ENCODE measurements at places on chromosomes 7 and 10. TPM values are rescaled to one million over a fixed set of nuclear protein-coding genes. Genes with fewer than 3 reads are reported as not detected.

TSPAN12 gene
- 14.6 TPM for total RNA-seq

PPP1R3A gene
- total RNA-seq, result not detected

PNLIP gene
- not detected for total RNA-seq

NFE2L3 gene
- total RNA-seq, result 108 TPM

FOXK1 gene
- 67.1 TPM for total RNA-seq

ASB10 gene
- total RNA-seq, result not detected

CDC14C gene
- total RNA-seq, result 0.24 TPM

TCAF2 gene
- total RNA-seq, result 0.52 TPM

PTF1A gene
- not detected for total RNA-seq

DNA sequence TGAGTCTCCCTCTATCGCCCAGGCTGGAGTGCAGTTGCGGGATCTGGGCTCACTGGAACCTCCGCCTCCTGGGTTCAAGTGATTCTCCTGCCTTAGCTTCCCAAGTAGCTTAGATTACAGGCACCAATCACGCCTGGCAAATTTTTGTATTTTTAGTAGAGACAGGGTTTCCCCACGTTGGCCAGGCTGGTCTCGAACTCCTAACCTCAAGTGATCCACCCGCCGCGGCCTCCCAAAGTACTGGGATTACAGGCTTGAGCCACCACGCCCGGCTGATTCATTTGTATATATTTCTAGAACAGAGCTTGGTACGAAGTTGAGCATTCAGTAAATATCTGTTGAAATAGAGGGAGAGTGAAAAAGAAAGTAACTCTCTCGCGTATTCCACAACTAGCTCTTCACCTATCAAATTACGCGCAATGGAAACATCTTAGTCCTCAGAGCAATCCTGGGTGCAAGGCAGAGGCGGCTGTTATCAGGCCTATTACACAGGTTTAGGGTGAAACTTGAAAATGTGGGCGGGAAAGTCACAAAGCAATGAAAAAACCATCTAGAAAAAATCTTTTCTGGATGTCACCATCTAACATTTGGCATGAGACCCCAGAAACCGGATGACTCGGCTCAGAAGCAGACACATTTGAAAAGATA, 707 bp upstream of the GHITM start:
- DNase-seq, result peak; percentile 12

DNA sequence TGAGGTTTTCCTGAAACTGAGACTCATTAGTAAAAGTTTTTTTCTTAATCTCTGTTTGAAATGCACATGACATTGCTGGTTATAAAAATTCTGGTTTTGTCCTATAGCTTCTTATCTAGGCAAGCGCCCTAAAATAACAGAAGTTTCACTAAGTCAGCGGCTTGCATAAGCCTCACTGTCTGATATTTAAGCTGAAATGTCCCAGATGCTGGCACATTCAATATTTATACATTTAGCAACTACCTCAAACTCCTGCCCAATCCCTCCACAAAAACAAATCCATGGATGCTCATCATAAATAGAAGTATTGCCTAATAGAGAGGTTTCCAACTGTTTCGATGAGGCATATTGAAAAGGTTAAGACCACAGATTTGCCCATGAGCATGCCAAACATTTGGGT, 83.1 kb upstream of the EGR2 start:
- DNase-seq, result no peak

- DNase-seq, result no peak
Measured at GRCh38 chr10:88923520-88923919, 29.1 kb downstream of the ACTA2 start.

GRCh38 chr10:34581801-34582532, 233.1 kb downstream of the PARD3 start:
- DNase-seq, result no peak

DNA sequence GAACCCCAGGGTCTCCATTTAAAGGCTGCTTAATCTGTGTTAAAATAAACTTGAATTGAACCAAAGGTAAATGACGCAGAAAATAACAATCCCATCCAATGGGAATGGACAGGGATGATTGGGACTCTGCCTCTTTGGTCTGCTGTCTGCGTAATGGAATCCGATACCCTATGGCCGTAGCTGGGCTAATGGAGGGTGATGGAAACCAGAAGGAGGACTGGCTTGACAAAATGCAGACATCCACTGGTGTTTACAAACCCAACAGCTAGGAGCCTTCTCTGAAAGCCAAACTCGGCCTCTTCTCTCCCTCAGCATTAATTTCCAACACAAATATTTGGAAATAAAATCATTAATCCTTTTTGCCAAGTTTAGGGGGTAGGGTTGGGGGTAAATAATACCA, 162.2 kb upstream of the CHST15 start:
- DNase-seq, result no peak

DNA sequence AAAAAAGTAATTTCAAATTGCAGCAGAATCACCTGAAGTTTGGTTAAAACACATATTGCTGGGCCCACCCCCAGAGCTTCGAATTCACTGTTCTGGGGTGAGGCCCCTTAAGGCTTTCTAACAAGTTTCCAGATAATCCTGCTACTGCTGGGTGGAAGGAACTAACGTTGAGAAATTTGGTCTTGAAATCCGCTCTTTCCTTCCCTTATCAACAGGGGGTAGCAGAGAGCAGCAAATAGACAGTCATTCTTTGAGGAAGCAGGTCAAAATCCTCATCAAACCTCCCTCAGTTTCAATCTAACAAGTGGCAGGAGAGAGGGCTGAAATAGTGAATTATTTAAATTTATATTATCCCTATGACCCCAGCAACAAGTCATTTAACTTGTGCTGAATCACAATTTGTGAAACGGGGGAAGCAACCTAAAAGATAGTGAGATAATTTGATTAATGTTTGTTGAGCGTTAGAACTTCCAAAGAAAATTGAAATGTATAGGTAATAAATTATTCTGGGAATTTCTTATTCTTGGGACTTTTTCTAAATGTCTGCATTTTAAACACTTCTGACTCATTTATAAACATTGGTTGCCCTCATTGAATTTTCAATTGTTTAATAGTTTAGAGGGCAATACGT, 21.7 kb upstream of the MALSU1 start:
- DNase-seq, result peak; percentile 78

DNA sequence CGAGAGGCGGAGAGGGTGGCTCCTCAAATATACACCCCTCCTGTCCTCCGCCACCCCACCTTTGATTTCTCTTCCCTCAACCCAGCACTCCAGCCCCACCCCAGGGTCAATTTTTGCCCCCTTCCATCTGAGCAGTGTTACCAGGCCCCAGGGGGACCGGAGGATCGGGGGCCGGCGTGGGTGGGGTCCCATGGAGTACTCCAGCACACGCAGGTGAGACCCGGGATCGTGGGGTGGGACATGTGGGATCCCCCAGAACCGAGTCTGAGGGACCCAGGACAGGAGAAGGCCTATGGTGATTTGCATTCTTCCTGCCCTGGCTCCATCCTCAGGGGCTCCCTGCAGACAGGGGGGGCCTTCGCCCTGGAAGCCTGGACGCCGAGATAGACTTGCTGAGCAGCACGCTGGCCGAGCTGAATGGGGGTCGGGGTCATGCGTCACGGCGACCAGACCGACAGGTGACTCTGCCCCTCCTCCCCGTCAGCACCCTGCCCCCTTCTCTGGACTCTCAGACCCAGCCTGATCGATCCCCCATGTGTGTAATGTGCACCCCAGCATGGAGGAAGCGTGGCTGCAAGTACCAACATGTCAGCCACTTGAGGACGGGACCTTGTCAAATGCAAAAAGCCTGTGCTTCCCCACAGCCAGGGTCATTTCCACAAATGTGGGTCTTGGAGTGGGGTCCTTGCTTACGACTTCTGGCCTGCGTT, 744 bp downstream of the TRIP6 start:
- DNase-seq, result no peak

DNA sequence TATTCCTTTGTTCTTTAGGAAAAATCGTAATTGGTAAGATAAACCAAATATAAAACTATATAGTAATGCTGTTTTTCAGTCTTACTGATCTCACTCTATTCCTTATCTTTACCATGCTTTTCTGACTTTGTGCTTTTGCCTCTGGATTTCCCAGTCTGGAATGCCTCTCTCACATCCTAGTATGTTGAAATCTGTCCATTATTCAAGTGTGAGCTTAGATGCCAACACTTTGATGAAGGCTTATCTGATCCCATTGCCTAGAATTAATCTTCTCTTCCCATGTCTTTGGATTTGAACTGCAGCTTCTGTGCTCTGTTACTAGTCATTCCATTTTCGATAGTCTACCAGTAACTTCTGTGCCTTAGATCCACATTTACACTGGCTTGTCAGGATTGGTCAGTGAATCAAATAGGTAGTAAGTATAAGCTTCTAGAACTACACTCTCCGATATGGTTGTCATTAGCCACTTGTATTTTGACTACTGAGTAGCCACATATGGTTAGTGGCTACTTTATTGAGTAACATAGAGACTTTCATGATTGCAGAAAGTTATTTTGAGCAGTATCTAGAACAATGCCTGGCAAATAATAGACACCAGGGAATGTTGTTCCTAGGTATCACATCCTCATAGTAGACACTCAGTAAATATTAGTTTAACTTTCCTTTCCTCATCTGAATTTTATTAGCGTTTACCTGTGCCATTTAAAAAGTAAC, 92.9 kb downstream of the BMPR1A start:
- DNase-seq, result no peak

GRCh38 chr10:77338143-77338542, 299.5 kb downstream of the KCNMA1 start:
- DNase-seq, result no peak

- peak; percentile 52 for DNase-seq
Measured at GRCh38 chr7:18020138-18020715, 7.4 kb downstream of the PRPS1L1 start.

DNA sequence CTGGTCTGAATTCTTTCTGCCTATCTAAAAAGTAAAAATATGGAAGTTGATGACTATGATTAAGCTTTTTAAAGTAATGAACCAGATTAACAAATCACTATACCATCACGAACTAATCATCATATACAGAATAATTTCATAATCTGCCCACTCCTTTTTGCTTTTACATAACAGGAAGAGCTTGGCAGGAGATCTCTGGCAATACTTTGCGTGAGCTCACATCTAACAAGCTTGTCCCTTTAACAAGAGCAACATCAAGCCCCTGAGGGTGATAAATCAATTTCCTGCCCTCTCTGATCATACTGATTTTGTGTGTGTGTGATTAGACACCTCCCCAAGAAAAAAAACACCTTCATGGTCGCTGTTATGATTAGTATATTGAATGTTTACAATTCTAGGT, 143.5 kb upstream of the ASAH2 start:
- DNase-seq, result no peak

DNA sequence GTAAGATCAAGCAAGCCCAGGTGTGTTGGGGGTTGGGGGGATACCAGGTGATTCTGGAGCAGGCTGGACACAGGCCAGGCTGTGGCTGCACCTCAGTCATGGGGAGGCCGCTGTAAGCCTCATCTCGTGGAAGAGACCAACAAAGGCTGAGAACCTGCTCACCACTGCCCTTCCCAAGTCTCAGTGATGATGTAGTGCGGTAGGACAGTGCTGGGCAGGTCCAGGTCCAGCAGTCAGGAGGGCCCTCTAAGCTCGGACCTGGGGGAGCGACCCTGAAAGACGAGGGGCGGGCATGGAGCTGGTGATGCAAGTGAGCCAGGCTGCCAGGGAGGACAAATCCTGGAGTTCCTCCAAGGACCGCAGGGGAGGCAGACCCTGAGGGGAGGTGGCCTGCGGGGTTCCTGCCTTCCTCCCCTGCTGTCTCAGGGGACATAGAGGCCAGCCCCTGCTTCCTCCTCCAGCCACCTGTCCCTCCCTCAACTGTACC, 3.3 kb upstream of the PWWP2B start:
- DNase-seq, result no peak

DNA sequence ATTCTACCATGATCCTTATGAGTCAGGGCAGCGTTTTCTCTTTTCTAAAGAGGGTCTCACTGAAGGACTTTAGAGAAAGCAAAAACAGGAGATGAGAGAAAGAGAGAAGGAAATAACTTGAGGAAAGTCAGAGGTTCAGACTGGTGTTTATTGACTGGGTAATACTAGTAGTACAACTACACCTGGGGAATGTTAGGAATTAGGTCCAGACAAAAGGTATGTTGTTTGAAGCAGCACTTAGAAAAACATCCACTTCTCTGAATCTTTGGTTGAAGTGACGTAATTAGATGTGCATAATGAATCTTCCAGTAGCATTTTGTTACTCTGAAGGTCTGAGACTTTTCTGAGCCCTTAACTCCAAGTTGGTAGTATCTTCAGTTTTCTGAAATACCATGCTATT, 380.3 kb upstream of the LRGUK start:
- DNase-seq, result peak; percentile 4

- no peak for DNase-seq
Measured at GRCh38 chr7:132083537-132084123, 492.6 kb downstream of the PLXNA4 start.

- DNase-seq, result no peak
Measured at GRCh38 chr7:26949319-26949718, 84.9 kb upstream of the SKAP2 start.

- no peak for DNase-seq
Measured at GRCh38 chr7:112892263-112892662, 102.1 kb upstream of the TMEM168 start.

GRCh38 chr10:19811540-19811939, 4.7 kb upstream of the PLXDC2 start:
- no peak for DNase-seq

DNA sequence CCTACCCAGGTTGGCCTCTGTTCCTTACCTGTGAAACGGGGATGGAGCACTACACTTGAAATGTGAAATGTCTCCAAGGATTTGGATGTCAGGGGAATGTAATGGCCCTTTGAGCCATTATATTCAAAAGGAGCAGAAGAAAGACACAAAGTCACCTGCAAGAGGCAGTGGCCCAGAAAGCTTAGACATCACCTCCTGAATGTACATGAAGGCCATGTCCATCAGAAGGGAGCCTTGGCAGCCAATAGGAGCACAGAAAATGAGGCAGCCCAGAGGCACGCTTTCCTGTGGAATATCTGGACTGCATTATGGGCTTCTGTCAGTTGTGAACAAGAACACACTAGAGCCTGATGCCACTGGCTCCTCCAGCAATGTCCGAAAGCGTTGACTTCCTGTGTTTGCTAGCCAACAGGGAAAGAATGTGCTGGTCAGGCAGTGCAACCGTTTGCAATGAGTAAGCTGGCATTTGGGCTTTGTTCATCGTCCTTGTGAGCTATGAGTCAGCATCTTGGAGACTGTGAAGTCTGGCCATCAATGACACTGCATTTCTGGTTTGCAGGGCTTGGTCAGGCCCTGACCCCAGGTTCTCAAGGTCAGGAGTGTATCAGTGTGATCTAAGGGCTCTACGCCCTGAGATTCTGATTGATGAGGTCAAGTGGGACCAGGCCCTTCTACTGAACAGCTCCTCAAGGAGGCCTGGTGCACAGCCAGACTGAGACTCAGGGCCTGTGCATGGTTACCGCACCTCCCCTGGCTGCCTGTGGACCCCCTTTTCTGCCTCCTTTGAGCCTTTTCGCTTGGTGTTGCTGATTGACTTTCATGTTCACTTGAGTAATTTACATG, 222.4 kb downstream of the RPS24 start:
- peak; percentile 60 for DNase-seq

All from Calu3 (cell line).